ENCODE measurements at places on chromosomes 16 and 17.

- no peak for DNase-seq
Observed at GRCh38 chr17:13160296-13160695, 142.5 kb upstream of the ELAC2 start.

DNA sequence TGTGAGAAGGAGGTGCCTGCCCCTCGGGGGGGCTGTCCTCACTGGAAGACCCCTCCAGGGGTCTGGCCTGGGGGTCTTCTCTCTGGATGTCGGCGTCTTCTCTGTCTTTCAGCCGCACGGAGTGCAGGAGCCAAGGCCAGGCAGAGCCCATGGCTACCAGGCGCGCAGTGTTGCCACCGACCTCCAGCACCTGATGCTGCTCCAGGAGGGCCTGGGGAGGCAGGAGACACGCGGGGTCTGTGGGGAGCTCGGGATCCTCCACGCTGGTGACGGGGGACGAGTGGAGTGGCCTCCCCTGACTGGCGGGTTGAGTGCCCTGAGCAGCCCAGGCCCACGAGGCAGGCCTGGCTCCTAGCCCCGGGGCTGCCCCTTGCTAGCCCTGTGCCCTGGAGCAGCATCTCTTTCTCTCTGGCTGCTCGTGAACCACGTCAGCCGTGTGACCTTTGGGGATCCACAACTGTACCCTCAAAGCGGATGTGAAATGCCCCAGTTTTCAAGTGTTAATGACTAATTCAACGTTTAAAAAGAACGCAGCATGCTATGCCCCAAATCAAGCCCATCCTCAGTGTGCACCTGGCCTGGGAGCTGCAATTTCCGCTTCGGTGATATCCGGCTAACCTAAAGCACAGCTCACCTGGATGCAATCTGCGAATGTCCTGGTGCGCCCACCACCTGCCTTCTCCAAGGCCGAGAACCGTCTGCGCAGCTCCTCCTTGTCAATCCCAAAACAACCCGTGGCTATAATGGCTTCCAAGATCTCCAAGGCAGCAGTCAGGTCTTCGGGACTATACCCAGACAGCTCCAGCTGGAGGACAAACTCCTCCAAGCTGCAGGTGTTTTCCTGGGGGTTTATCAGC is 62.9 kb downstream of the IL21R start:
- DNase-seq = no peak

GRCh38 chr17:43169561-43170139 is 1.4 kb upstream of the NBR1 start:
- peak; percentile 38 for DNase-seq

DNA sequence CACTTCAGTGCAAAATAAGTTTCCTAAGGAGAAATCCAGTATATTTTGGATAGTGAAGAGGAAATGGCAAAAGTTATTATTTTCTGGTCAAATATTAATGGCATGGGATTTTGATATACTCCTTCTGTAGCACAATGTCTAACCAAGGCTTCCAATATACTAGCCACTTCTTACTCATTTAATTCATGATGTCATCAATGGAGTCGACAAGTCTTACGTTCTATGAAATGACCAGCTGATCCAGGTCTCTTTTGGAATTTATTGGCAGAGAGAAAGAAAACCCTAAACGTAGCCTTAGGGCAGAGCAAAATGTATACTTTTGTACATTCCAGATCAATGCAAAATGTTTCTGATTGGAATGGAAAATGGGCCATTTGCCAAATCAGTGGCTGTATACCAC is 8.3 kb upstream of the ABCA10 start:
- DNase-seq = no peak

- DNase-seq = no peak
Observed at GRCh38 chr16:61763013-61763412, 273.2 kb downstream of the CDH8 start.
